Stimulated activated CD4-positive, alpha-beta T cell treated with anti-CD3 and anti-CD28 coated beads, TNF-alpha, amount 100 ng/mL, for 24 hours (primary cell): ENCODE measurements at places on chromosomes 5 and 9.

DNA sequence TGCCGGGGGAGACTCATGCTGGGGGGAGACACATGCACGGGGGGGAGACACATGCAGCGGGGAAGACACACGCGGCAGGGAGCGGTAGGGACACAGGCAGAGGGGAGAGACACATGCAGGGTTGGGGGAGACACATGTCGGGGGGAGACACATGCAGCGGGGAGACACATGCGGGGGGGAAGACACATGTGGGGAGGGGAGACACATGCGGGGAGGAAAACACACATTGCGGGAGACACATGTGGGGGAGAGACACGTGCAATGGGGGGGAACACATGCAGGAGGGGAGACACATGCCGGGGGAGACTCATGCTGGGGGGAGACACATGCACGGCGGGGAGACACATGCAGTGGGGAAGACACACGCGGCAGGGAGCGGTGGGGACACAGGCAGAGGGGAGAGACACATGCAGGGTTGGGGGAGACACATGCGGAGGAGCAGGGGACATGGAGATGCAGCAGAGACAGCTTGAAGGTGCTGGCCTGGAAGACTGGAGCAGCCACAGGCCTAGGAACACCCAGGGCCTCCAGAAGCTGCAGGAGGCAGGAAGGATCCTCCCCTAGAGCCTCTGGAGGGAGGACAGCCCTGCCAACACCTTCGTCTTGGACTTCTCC is 20.3 kb upstream of the OLFM1 start:
- no peak for DNase-seq

DNA sequence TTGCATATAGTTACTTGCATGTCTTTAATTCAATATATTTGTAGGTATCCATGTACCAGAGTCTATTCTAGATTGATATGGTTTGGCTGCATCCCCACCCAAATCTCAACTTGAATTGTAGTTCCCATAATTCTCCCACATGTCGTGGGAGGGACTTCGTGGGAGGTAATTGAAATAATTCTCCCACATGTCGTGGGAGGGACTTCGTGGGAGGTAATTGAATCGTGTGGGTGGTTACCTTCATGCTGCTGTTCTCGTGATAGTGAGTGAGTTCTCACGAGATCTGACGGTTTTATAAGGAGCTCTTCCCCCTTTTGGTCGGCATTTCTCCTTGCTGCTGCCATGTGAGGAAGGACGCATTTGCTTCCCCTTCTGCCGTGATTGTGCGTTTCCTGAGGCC is 16.5 kb downstream of the FBXL7 start:
- DNase-seq: no peak

GRCh38 chr5:132098151-132098594 is 24.6 kb downstream of the CSF2 start:
- no peak for DNase-seq

DNA sequence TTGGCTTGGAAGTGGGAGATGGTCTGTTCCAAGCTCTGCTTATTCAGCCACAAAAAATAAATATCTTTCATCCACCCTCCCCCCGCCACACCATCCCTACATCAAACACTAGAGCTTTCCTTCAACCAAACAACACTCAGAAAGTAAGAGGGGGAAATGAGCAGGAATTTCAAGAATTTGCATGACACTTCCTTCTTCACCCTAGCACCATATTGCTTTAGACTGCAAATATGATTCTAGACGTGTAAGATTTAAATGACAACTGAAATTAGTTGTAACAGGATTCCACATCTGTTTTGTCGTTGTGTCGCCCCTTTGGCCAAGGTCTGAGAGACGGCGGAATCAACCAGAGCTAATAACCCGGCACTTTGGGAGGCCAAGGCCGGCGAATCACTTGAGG is 88.5 kb downstream of the NDFIP1 start:
- DNase-seq: no peak

DNA sequence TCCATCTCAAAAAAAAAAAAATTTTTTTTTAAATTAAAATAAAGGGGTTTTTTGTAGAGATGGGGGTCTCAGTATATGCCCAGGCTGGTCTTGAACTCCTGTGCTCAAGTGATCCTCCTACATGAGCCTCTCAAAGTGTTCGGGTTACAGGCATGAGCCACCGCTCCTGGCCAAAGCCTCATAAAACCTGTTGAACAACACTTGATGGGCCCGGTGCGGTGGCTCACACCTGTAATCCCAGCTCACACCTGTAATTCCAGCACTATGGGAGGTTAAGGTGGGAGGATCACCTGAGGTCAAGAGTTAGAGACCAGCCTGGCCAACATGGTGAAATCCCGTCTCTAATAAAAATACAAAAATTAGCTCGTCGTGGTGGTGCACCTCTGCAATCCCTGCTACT is 7.7 kb upstream of the NPM1 start:
- DNase-seq: no peak

- DNase-seq: no peak
Observed at GRCh38 chr9:91714874-91715615, 235.0 kb downstream of the ROR2 start.
